ENCODE measurements at places on chromosomes 7 and 10.

- no peak for DNase-seq
These were observed 680.5 kb downstream of the PARD3 start for GRCh38 chr10:34134602-34135001.

GRCh38 chr7:64869121-64869725, 33.9 kb upstream of the ZNF273 start:
- no peak for DNase-seq

DNA sequence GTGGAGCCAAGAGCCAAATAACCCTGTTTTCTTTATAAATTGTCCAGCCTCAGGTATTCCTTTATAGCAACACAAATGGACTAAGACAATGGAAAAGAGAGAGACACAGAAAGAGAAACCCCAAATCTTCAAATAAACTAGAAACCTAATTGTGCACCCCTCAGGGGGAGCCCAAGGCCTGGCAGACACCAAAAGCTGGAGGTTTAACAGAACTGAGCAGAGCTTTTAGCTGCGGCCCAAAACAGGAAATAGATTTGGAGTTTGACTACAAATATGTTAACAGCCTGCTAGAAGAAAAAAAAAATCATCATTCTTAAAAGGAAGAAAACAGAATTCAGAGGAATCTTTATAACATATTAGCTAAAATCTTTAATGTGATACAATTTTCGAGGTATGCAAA, 1135.0 kb downstream of the GATA3 start:
- DNase-seq, result no peak

DNA sequence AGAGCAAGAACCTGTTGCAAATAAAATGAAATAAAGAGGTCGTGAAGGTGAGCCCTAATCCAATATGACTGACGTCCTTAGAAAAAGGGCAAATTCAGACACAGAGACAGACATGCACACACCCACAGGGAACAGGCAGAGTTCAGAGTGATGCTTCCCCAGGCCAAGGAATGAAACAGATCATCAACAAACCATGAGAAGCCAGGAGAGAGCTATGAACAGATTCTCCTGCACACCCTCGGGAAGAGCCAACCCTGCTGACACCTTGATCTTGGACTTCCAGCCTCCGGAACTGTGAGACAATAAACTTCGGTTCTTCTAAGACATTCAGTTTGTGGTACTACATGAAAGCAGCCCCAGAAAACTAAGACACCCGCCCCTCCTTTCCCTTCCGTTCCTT, 290.4 kb upstream of the KLF6 start:
- no peak for DNase-seq

DNA sequence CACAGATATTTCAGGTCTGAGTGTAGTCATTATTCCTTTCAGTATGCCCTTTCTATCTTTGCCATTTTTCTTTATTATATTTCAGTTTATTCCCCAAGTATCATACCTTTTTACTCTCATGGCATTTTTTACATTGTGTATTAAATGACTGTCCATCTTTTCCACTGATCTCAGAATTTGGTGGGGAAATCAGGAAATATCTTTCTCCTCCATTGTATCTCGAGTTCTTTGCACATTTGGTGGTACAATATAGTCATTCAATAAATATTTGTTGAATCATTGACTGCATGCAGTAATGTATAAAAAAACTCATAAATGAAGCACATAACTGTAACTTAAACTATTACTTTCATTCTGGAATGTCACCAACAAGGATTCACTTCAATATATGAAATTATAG, 354.7 kb downstream of the HGF start:
- no peak for DNase-seq

- DNase-seq, result no peak
These were observed 1.5 kb upstream of the NCOA4 start for GRCh38 chr10:46031648-46032532.

GRCh38 chr10:2936816-2937215, 130.5 kb upstream of the PFKP start:
- no peak for DNase-seq

DNA sequence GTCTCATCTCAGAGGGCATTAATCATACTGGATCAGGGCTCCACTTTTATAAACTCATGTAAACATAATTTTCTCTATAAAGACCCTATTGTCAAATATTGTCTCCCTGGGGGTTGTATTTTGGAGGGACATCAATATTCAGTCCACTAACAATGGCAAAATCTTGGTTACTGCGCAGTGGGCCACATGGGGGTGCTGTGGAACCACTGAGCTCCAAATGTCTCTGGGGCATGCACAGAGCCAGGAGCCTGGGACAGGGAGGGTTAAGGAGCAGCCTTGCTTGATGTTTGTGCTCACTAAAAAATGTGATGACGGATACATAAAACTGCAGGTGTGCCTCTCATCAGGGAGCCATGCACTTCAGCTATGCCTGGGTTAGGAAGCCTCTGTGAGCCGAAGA, 62.1 kb upstream of the PRSS58 start:
- no peak for DNase-seq

GRCh38 chr7:105803429-105803736, 73.0 kb downstream of the ATXN7L1 start:
- no peak for DNase-seq

- DNase-seq, result no peak
These were observed 63.4 kb downstream of the SRPK2 start for GRCh38 chr7:105325216-105325904.

Measured in NCI-H526 (cell line).